Hematopoietic multipotent progenitor cell treated with erythropoietin and hydrocortisone succinate and interleukin-3 and kit ligand, for 4 days (in vitro differentiated cells): ENCODE measurements at places on chromosomes 5 and 9.

- DNase-seq = peak; percentile 1
Measured at GRCh38 chr5:163106098-163106497, 331.3 kb upstream of the CCNG1 start.

DNA sequence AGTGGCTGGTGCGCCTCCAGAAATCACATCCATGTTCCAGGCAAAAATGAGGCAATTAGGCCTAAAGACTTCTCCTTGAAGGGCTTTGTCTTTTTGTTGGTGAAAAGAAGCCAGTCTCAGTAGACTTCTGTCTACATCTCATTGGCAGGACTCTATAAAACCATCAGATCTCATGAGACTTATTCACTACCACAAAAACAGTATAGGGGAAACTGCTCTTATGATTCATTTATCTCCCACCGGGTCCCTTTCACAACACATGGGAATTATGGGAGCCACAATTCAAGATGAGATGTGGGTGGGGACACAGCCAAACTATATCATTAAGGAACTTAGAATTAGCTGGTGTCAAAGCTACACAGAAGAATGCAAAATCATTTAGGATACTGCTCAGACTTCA lies 77.7 kb upstream of the SNX2 start:
- no peak for DNase-seq

GRCh38 chr9:34991607-34992375 lies 2.2 kb downstream of the DNAJB5 start:
- DNase-seq = no peak

GRCh38 chr9:136245219-136246150 lies at the start of gene QSOX2:
TSS of gene QSOX2 (minus strand) at chr9:136245812. CDS start at chr9:136245803, 9 bp downstream.
- peak; percentile 90 for DNase-seq

GRCh38 chr5:112283943-112284929 lies 134.8 kb downstream of the EPB41L4A start:
- no peak for DNase-seq

DNA sequence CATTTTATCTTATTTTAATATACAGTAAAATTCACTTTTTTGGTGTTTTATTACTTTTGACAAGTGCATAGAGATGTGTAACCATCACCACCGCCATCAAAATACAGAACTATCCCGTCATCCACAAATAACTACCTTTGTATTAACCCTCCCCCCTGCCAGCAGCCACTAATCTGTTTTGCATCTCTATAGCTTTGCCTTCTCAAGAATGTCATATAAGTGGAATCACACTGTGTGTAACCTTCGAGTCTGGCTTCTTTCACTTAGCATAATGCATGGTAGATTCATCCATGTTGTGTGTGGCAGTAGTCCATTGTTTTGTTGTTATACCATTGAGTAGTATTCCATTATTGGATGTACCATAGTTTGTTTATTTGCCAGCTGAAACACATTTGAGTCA lies 98.8 kb downstream of the BOD1 start:
- DNase-seq = no peak

DNA sequence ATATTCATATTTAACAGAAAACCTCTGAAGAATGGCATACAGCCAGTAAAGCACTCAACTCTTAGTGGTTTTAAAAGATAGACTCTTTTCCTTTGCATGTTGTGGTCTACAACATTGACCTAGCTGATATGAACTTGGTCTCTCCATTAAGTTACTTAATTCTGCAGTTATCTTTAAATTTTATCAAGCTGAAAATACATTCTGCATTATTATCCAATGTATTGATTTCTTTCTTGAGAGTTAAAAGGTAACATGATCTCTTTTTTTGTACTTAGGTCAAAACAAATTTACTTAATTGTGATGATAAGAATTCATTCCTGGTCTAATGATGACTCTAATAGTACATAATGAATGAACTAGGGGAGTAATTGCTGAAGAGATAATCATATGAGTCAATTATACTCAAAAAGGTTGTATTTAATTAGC lies 132.9 kb downstream of the STARD4 start:
- no peak for DNase-seq

DNA sequence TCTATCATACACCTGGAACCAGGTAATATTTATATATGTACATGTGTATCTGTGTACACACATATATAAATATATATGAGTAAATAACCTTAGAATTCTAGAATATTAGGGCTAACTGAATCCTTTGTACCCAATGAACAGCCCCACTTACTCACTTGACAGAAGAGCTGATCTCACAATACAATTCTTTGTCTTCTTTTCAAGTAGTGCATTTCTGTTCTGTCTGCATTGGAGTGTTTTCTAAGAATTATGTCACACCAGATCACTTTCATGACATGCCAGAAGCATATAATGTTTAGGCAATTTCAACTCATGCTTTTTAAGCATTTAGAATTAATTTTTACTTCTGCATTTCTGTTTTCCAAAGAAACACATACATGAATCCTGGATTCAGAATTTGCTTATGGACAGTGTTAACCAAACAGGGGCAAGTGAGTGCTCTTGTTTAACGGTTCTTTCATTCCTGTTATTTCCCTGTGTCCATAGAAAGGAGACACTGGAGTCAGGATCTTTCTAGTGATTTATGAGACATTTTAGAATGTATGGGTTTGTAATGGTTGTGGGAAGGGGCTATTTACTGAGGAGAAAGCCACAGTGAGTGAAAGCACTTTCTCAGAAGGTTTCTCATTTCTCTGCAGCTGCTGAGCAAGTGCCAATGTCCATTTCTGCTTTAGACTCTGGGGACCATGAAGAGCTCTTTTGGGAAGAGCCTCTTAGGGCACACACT lies 123.2 kb downstream of the RMI1 start:
- DNase-seq = no peak

- DNase-seq = peak; percentile 76
Measured at GRCh38 chr9:76571288-76571687, 112.3 kb downstream of the GCNT1 start.

DNA sequence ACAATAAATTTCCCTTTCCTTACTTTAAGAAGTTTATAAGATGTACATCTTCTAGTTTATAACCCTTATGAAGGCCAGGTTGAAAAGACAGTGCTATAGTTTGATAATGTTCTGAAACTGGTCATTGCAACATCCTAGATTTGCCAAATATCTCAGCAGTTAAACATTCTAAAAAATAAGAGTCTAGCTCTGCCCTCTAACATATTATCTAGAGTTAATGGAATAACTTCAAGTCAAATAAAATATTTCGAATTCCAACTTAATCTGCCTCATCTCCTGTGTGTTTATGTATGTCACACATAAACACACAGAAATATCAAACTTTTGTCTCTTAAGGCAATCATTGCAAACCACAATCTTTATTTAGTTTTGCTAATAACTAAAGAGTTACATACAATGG lies 796.6 kb downstream of the TLE1 start:
- no peak for DNase-seq

DNA sequence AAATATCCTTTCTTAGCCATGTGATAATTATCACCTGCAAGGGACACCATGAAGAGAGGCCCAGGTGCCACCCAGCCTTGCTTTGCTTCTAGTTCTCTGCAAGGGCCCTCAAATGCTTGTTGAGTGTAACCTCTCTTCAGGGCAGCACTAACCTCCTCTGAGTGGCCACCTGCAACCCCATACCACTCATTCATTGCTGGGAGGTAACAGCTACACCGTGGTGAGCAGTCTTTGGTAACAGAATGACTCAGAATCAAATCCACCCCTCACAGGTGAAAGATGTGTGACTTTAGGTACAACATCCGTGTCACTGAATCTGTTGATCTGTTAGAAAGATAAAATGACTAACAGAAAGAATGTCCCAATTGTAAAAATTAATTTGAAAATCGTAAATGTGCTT lies 365.1 kb upstream of the TRPC7 start:
- DNase-seq = no peak

DNA sequence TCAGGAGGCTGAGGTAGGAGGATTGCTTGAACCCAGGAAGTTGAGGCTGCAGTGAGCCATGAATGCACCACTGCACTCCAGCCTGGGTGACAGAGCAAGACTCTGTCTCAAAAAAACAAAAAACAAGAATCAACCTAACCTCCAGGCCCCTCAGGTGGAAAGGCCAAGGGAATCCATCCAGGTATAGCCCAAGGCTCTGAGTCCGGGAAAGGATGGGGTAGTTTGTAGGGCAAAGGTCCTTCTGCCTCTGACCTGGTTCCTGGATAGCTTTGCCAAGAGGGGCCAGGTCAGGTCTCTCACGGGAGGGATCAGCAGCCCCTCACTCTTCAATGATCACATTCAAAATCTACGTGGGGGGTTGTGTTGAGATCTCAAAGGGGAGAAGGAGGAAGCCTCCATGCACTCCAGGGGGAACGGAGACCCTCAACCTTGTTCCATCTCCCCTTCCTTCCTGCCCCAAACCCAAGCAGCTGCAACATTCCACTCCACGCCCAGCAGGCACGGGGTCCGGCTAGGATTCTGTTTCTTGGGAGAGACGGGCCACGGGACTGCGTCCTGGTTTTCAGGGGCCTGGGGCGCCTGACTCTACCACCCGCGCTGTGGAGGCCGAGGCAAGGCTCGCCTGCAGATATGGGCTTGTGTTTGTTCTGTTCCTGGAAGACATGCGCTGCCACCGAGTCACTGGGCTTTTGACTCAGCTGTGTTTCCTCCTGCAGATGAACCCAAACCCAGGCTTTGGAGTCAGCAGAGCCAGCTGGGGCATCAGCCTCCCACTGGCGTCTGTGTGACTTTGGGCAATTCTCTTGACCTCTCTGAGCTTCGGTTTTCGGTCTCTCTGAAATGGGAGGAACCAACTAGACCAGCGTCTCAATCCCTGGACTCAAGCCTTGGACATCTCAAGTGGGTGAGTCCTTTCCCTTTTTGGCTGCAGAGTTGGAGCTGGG lies 35.5 kb downstream of the PLPP7 start:
- DNase-seq = no peak

GRCh38 chr9:130330202-130330862 lies 64.8 kb downstream of the HMCN2 start:
- DNase-seq = no peak

DNA sequence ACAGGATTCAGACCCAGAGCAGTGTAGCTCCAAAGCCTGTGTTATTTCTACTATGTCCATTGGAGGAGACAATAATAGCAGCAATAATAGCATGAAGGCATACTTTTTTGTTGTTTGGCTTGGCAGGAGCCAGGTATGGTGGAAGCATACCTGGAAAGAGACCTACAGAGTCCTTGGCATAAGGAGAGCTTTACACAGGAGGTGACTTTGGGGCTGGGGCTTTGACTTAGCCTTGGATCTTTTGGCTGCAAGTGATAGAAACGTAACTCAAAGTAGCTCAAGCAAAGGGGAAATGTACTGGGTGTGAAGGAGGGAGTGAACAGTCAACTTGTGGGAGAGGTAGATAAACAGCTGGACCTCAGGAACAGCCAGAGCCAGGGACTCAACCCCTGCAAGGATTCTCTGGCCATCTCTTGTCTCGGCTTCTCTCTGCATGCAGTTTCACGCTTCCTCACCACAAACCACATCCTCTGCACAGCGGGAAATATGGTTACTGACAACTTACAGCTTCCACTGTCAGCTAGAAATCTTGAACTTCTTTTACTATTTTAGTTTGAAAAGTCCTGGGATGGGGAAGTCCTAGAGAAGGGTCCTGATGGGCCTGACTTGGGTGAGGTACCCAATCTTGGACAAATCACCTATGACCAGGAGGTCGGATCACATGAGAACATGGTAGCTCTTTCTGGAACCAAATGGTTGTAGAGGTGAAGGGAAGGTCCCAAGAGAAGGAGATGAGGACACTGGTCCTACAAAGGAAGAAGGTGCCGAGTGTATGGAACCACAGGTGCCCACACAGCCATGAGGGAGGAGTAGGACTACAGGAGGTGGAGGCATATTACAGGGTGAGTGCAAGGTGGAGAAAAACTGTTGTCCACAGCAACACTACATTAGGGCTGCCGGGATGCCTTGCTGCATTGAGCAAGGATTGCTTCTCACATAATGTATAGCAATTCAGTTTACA lies 47.0 kb upstream of the TGFBR1 start:
- peak; percentile 97 for DNase-seq

GRCh38 chr5:21862986-21863385 lies 990.2 kb downstream of the CDH12 start:
- no peak for DNase-seq

GRCh38 chr5:178114325-178115135 lies 1.2 kb downstream of the N4BP3 start:
- peak; percentile 83 for DNase-seq

DNA sequence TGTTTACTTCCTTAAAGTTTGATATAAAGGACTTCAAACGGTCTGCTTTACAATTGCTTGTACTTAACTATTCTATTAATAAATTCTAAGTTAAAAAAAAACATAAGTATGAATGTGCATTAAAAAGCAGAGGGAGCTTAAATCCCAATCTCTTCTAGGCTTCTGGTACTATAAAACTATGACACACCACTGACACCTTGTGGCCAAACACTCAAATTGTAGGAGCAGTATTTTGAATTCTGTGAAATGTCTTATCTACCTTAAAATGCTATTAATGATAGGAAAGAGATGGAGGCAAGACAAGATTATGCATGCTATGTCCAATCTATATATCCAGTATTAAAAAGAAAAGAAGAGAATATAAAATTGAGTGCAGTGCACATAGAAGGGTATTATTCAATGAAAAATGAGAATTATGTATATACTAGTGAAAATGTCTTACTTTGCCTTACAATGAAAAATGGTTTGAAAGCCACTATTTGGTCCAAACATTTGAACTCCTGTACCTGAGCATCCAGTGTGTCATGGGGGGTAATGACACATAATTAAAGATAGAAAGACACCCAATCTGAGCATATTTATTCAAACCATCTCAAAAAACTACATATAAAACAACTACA lies 87.6 kb downstream of the ERP44 start:
- DNase-seq = peak; percentile 84

DNA sequence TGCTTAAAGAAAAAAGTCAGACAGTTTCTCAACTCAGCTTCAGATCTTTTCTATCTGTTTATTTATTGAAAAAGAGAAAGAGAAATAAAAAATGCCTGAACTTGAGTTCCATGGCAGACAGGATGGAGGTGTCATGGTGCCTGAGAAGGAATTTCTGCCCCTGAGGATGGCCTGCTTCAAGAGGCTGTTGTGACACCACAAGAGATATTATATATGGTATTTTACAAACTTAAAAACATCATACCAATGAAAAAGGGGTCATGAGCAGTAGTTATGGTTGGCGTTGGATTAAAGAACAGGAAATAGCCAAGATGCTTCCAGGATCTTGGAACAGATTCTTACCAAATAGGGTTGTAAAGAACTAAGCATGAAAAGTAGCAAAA lies 344.6 kb downstream of the GLIS3 start:
- DNase-seq = no peak

- DNase-seq = no peak
Measured at GRCh38 chr9:35738924-35739323, 6.5 kb downstream of the CREB3 start.

DNA sequence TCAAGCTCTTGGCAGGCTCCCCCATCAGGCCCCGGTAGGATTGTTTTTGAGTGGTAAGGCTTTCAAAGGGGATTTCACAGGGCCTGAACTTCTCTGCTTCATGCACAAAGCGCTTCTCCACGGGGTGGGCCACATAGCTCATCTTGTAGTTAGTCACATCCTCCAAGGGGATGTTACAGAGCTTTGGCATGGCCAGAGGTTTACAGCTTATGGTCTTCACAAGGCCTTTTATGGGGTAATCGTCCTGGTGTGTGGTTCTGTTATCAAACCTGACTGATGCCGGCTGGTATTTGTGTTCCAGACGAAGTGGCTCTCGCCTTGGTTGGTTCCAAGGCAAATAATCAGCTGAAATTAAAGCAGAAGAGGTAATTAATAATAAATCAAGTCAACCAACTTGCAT lies 104.3 kb downstream of the SAXO1 start:
- no peak for DNase-seq

- no peak for DNase-seq
Measured at GRCh38 chr9:26566141-26566540, 326.5 kb downstream of the CAAP1 start.
